ENCODE measurements at places on chromosomes 13 and 19.

GRCh38 chr13:107238262-107238981, 670.5 kb upstream of the ARGLU1 start:
- no peak for DNase-seq

GRCh38 chr19:50925734-50926133, 14.5 kb upstream of the KLK4 start:
- DNase-seq: no peak

DNA sequence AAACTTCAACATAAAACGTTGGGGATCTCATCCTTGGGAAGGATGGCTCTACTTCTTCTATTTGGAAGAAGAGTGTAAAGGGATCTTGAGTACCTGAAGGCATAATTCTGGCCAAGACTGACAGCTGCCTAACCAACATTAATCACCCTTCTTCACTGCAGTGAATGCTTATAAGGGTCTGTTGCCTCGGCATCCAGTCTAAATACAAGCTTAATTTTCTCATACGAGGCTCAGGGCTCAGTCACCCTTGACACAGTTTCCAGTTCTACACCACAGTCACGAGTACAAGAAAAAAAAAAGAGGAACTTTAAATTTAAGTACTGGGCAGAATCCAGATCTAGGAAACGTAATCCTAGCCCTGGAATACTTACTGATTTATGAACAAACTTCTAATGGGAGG, 9.0 kb downstream of the FPR3 start:
- DNase-seq: no peak

GRCh38 chr19:34772697-34773554, at the start of gene ZNF599:
TSS of gene ZNF599 (minus strand) at chr19:34773215. CDS start at chr19:34772841, 374 bp downstream.
- no peak for DNase-seq

DNA sequence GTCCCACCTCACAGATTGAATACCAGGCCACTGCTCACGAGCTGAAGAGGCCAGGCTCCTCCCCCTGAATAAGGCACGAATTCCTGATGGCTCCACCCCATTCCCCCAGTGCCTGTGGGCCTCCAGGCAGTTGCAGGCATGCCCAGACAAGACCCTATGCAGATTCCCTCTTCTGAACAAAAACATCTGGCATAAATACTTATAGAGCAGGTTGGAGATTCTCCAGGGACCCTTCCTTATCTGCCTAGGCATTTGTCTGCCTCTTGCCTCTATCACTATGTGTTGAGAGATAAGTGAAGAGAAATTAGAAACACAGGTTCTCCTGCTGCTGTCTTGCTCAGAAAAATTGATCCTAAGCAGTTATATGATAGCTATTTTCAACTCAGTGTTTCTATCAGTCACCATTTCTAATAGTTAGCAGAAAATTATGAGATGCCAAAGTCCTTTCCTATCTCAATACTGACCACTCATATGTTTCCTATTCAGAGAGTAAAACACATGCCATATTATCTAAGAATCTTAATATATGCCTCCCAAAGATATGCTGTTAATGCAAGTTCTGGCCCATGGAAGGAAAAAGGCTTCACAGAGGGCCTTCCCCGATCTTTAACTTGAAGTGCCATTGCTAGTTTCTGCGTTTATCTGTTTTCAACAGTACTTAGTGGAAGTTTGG, 364.0 kb downstream of the KCTD12 start:
- no peak for DNase-seq

GRCh38 chr13:33776239-33776881, 41.6 kb upstream of the RFC3 start:
- DNase-seq: no peak

- no peak for DNase-seq
Observed at GRCh38 chr13:23323946-23324709, 109.4 kb downstream of the SACS start.

DNA sequence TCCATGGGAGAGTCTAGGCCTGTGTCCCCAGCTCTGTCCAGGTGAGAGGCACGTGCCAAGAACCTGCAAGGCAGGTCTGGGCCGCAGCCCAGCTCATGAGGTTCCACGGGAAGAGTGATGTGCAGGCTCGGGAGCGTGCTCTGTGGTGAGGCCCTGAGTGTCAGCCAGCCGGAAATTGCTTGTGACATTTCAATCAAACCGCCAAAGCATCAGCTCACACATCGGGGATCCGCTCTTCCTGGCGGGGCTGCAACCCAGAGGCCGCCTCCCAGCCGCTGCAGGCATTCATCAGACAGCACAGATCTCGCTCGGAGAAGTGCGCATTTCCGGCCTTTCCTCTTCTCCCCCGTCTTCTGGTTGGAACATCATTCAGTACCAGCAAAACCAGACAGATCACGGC, 109.3 kb downstream of the KDM4B start:
- DNase-seq: no peak

DNA sequence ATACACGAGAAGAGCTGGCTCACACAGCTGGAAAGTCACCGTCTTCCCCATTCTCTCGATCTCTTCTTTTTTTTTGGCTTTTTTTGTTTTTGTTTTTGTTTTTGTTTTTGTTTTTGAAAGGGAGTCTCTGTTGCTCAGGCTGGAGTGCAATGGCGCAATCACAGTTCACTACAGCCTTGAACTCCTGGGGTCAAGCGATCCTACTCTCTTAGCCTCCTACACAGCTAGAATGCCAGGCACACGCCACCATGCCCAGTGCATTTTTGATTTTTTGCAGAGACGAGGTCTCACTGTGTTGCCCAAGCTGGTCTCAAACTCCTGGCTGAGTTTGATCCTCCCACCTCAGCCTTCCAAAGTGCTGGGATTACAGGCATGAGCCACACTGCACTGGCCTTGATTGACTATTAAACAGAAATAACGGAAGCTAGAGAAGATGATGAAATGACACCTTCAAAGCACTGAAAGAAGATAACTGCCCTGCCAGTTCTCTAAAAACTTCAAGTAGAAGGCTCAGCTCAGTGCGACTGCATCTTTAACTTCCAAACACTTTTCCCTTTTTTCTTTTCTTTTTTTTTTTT, 4.0 kb downstream of the FXYD3 start:
- DNase-seq: no peak

GRCh38 chr13:100658363-100658762, 16.2 kb downstream of the TMTC4 start:
- no peak for DNase-seq

- DNase-seq: no peak
Observed at GRCh38 chr13:91417660-91418325, 19.4 kb downstream of the GPC5 start.

- no peak for DNase-seq
Observed at GRCh38 chr19:6811906-6812305, 39.4 kb downstream of the VAV1 start.

Data from vagina (tissue), 2 donors.